ENCODE measurements at places on chromosomes 2 and 18. TPM values are rescaled to one million over a fixed set of nuclear protein-coding genes. Genes with fewer than 3 reads are reported as not detected.

DNA sequence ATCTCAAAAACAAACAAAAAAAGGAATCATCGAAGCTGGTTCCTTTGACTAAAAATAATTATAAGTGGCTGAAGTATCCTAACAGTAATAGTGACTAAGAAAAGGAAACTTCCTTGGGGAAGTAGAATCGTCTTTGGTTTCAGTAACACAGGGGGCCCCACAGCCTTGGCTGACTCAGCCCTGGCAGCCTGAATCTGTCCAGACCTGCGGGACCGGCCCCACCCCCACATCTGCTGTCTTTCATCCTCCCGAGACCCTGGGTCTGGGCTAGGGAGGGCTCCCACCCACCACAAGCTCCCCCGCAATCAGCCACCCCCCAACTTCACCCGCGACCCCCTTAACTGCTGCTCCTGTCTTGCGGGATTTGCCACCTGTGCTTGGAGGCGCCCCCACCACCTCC lies 1452.6 kb upstream of the ACVR2A start:
- no peak for DNase-seq

DNA sequence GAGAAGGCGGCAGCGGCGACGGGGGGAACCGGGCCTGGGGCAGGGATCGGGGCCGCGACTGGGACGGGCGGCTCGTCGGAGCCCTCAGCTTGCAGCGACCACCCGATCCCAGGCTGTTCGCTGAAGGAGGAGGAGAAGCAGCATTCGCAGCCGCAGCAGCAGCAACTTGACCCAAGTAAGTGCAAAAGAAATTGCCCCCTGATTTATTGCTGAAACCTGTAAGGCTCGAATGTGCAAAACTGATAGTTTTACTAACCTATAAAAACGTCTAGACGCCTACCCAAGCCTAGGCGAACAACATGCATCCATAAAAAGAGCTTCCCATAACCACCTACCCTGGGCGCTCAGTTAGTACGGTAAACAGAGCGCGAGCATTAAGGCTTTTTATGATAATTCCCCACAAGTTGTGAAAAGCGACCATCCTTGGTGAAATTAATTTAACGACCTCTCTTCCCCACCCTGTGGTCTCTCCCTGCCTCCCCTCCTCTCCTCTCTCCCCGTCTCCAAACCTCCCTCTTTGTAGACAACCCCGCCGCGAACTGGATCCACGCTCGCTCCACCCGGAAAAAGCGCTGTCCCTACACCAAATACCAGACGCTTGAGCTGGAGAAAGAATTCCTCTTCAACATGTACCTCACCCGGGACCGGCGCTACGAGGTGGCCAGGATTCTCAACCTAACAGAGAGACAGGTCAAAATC lies 1.0 kb downstream of the HOXD9 start:
- no peak for DNase-seq

The UBR3 gene
- polyA plus RNA-seq = 20.1 TPM

DNA sequence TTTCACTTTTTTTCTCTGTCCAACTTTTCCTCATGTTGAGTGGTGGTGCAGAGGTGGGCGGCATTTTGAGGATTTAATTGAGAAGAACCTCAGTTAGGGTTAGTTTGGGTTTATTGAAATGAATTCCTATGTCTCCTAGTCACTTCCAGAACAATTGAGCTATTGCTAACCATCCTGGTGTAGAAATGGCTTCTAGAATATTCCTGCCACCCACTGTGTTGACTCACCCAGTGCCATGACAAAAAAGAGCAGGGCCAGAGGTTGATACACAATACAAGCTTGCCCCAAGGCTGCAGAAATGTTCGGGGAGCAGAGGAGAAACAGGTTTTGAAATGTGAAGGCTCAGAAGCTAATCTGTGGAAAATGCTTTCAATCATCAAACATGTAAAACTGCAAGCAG lies 167.1 kb upstream of the TRIB2 start:
- DNase-seq = no peak

GRCh38 chr2:122203523-122203922 lies 448.1 kb downstream of the TSN start:
- DNase-seq = no peak

GRCh38 chr2:162401871-162402270 lies 57.9 kb downstream of the GCA start:
- no peak for DNase-seq

The ZNF142 gene
- polyA plus RNA-seq = 6.7 TPM

GRCh38 chr2:160269365-160269764 lies 69.3 kb upstream of the ITGB6 start:
- no peak for DNase-seq

GRCh38 chr2:190869721-190870120 lies 10.9 kb upstream of the GLS start:
- DNase-seq = no peak

GRCh38 chr2:26195040-26195984 lies 22.4 kb downstream of the GAREM2 start:
- no peak for DNase-seq

The FAM124B gene
- polyA plus RNA-seq = 1.4 TPM

The NTSR2 gene
- polyA plus RNA-seq = 0.07 TPM

Measured in thymus (tissue), 14 donors.